ENCODE measurements at places on chromosomes 4 and X.

GRCh38 chrX:70354716-70355115 is 64.8 kb downstream of the KIF4A start:
- DNase-seq, result no peak

DNA sequence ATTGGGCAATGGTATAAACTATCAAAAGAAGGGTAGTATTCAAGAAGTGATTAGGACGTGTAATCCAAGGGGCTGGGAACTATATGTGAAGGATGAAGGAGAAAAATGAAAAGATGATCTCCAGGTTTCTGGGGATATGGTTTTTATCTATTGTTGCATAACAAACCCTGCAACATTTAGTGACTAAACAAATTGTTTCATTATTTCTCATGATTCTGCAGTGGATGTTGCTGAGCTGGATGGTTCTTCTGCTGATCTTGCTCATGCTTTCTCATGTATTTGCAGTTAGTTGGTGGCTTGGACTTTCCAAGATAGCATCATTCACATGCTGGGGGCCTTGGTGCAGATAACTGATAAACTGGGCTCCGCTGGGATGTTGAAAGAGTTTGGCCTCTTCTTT is 29.1 kb downstream of the PHOX2B start:
- DNase-seq, result no peak

GRCh38 chr4:80008971-80009370 is 64.1 kb downstream of the ANTXR2 start:
- DNase-seq, result no peak

DNA sequence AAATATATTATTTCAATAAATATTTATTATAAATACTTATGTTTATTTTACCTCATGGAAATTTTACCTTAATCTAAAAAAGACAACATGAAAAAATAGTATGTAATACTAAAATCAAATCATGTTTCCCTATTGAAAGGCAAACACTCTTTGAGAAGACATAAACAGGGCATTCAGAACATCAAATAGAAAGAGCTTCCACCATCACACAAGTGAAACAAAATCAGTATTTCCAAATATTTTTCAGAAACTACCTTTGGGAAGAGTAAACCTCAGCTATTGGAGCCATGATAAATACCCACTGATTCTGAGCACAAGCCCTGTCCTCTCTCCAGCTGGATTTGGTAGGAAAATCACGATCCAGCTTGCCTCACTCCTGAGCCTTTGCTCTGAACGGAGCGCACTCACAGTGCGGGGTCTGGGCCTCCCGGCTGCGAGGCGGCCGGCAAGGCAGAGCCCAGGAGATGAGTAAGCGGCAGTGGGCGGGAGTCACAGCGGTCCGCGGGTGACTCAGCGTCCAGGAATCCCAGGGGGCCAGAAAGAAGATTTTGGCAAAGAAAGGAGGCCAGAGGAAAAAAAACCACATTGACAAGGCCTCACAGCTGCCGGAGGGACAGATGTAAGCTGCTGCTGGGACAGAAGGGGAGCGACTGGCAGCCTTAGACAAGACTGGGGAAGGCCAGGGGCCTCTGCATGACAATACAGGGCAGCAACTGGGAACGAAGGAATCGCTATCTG is 14.7 kb upstream of the ANXA5 start:
- DNase-seq, result no peak

- DNase-seq, result no peak
These were observed 697.8 kb upstream of the HS3ST1 start for GRCh38 chr4:12126474-12126873.

DNA sequence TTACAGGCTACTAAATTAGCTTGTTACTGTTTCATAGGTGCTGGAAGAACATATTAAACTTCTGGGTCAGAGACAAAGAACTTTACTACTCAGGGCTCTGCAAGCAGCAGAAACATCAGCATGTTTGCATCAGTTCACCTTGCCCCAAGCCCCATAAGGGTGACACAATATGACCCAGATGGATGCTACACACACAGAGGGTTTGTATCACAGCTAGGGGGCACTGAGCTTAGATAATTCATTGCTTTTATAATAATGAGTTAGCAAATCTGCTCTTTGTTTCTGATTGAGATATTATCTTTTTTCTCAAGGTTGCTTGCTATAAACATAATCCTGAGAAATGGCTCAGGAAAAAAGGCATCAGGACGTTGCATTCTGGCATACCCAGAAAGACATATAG is 4.8 kb upstream of the SYNPO2 start:
- no peak for DNase-seq

- no peak for DNase-seq
These were observed 21.7 kb upstream of the GEMIN8 start for GRCh38 chrX:14051416-14051815.

DNA sequence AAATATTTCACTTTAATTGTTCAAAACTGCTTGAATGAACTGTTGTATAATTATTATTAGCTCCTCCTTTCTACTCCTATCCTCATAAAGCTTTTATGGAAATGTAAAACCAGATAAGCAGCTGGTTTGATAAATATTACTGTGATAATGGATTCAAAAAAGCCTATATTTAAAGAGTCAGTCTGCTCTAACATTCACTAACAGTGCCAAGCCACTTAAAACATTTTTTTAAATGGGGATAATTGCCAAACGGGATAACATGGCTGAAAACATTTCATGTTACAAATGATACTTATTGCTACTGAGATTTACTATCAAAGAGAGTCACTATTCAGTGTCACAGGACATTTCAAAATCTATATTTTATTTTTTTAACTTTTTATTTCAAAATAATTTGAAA is 17.4 kb downstream of the ARHGAP24 start:
- DNase-seq, result no peak

- no peak for DNase-seq
These were observed 198.7 kb downstream of the QDPR start for GRCh38 chr4:17313194-17313593.

GRCh38 chr4:188826393-188826792 is 687.2 kb downstream of the TRIML1 start:
- no peak for DNase-seq

GRCh38 chr4:634599-634985 is 9.2 kb downstream of the PDE6B start:
- no peak for DNase-seq

- DNase-seq, result no peak
These were observed 137.3 kb downstream of the CRLF2 start for GRCh38 chrX:1075156-1075555.

- no peak for DNase-seq
These were observed 17.7 kb upstream of the PIM2 start for GRCh38 chrX:48936429-48937053.

DNA sequence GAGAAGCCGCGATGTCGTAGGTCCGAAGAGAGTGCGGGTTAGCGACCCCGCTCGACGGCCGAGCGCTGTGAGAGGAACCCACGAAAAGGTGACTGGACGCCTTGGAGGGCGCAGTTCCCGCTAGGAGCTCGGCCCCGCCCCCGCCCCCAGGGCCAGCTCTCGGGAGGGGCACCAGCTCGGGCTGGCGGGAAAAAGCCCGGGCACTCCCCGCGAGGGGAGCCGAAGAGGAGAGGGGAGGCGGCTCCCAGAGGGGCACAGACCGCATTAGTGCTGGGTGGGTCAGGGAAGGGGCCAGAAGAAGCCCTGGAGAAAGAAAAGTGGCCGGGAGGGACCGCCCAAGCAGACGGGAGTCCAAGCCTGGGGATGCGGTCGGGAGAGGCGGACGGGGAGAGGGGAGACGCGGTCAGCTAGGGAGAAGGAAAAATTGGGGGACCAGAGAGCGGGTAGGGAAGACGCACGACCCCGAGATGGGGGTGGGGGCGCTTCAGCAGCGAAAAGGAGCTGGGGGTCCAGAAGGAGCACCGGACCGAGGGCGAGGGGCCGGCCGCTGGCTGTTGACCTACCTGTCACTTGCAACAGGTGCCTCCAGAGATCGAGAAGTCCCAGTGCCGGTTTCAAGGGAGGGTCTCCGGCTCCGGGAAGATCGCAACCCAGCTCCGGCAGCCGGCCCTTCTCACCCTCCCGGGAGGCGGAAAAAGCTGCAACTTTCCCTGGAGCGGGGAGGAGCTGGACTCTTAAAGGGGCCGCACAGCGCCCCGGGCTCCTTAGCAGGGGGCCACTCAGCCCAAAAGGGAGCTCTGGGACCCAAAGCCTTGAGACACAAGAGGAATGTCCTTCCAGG is at the start of gene SYTL4:
Gene SYTL4 (minus strand): TSS at position 681 of the 841 bp plus-strand sequence. CDS start 30,084 bp downstream, outside the sequence.
- no peak for DNase-seq

DNA sequence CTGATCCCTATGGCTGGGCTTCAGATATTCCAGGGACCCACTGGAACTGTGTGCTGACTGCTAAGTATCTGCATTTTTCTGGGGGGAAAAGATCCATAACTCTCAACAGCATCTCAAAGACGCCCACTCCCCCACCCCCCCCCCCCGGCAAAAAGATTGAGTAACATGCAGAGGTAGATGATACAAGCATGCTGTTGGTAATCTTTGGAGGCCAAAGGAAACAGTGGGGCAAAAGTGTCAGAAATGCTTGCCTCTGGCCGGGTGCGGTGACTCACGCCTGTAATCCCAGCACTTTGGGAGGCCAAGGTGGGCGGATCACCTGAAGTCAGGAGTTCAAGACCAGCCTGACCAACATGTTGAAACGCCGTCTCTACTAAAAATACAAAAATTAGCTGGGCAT is 12.2 kb downstream of the XPNPEP2 start:
- no peak for DNase-seq

Measured in LNCaP clone FGC (cell line).